ENCODE measurements at places on chromosomes 5 and 9. TPM values are rescaled to one million over a fixed set of nuclear protein-coding genes. Genes with fewer than 3 reads are reported as not detected.

DNA sequence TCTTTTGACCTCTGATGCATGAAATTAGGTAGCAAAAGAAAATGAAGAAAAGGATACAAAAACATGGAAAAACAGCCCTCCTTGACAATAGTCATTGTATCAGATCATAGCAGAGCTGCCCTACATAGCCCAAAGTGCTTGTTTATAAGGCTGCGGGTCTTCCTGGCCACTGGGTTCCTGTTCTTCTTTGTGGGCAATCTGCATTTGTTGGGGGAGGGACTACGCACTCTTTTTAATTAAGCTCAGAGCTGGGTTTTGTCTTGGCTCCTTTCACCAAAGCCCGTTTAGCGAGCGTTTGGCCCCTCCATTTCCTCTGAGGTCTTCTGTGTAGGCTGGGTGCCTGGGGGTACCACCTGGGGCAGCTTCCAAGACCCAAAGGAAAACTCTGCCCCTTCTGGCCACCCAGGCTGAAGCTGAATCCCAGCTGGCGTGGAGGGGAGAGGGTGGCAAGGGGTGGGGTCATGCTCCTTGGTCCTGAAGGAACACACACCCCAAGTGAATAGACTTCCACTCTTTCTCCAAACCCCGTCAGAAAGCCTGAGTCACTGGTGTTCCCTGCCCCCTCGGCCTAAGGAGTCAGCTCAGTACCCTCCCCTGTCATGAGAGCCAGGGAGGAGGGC, 6.5 kb upstream of the PAX5 start:
- peak overlapping the region; percentile 77 for H3K27ac ChIP-seq
- H3K27me3 ChIP-seq: no peaks in the 10 kb centered on the region
- H3K4me1 ChIP-seq: peaks cover 61% of the 10 kb centered on the region
- no peak for DNase-seq

- DNase-seq: peak; percentile 51
- peaks cover 16% of the 10 kb centered on the region for H3K4me1 ChIP-seq
- H3K27me3 ChIP-seq: peaks cover 18% of the 10 kb centered on the region
- peak within 1 kb of the TSS; percentile 88 for H3K4me3 ChIP-seq
- no peaks in the 10 kb centered on the region for H3K36me3 ChIP-seq
- H3K27ac ChIP-seq: peak within 1 kb of the TSS; percentile 60
Observed at GRCh38 chr9:111525056-111525977, at the start of gene ZNF483. TSS of gene ZNF483 (plus strand) at chr9:111525179. CDS start at chr9:111527396, 2,217 bp downstream.

The CCIN gene
- not detected for total RNA-seq

- DNase-seq: no peak
- no peaks in the 10 kb centered on the region for H3K36me3 ChIP-seq
- no peak overlapping the region for H3K4me3 ChIP-seq
- H3K4me1 ChIP-seq: no peaks in the 10 kb centered on the region
Observed at GRCh38 chr5:15615859-15616258, 115.9 kb downstream of the FBXL7 start.

- H3K36me3 ChIP-seq: peaks cover 58% of the 10 kb centered on the region
- H3K27me3 ChIP-seq: no peaks in the 10 kb centered on the region
- peaks cover 87% of the 10 kb centered on the region for H3K4me1 ChIP-seq
Observed at GRCh38 chr5:88819301-88819999, 63.5 kb downstream of the MEF2C start.

DNA sequence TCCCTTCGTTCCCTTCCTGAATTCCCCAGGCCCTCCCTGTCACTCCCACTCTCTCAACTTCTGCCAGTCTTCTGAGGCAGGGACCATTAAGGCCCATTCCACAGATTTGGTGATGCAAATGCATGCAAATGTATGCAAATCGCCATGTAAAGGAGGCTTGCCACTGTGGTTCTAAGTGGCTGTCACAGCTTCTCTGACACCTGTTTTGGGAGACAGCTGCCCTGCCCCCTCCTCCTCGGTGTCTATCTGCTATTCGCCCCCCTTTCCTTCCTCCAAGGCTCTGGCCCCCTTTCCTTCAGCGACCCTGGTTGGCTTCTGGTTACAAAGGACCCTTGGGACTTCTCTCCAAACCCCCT, 10.5 kb upstream of the ARAP3 start:
- peaks cover 11% of the 10 kb centered on the region for H3K4me1 ChIP-seq
- DNase-seq: no peak
- H3K27ac ChIP-seq: no peak overlapping the region
- no peaks in the 10 kb centered on the region for H3K36me3 ChIP-seq
- H3K4me3 ChIP-seq: peak overlapping the region; percentile 47
- peaks cover 55% of the 10 kb centered on the region for H3K27me3 ChIP-seq
